NCI-H1092 (cell line): ENCODE measurements at places on chromosomes 2 and 18.

GRCh38 chr2:46984642-46985476 is 69.3 kb upstream of the MCFD2 start:
- DNase-seq, result no peak

GRCh38 chr2:33059471-33060156 is 112.9 kb downstream of the LTBP1 start:
- DNase-seq, result no peak

DNA sequence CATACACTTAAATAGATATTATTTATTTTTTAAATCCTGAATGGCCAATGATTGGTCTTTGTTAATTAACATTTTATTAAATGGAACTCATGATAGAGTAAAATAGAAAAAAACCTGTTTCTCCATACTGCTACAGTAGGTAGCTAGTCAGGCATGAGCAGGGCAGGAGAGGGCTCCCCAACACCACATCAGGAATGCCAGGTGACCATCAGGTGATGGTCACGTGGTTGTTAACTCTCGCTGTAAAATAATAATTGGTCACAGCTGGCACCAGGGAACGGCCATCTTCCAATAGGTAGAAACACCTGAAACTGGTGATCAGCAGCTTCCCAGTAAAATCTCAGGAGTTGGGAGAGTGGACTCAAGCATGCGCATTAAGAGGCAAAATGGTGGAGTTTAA is 172.2 kb downstream of the MEIS1 start:
- DNase-seq, result no peak

- no peak for DNase-seq
Observed at GRCh38 chr2:120886534-120887319, 151.1 kb downstream of the GLI2 start.

DNA sequence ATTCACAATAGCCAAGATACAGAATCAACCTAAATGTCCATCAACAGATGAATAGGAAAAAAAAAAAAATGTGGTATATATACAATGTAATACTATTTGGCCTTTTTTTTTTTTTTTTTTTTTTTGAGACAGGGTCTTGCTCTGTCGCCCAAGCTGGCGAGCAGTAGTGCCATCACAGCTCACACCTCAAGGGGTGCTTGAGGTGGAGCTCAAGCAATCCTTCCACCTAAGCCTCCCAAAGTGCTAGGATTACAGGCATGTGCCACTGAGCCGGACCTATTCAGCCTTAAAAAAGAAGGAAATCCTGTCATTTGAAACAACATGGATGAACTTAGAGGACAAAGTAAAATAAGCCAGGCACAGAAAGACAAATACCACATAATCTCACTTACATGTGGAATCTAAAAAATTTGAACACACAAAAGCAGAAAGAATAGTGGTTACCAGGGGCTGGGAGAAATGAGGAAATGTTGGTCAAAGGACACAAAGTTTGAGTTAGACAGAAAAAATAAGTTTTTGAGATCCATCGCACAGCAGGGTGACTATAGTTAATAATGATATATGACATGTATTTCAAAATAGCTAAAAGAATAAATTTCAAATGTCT is 26.0 kb downstream of the TLK1 start:
- DNase-seq, result no peak

DNA sequence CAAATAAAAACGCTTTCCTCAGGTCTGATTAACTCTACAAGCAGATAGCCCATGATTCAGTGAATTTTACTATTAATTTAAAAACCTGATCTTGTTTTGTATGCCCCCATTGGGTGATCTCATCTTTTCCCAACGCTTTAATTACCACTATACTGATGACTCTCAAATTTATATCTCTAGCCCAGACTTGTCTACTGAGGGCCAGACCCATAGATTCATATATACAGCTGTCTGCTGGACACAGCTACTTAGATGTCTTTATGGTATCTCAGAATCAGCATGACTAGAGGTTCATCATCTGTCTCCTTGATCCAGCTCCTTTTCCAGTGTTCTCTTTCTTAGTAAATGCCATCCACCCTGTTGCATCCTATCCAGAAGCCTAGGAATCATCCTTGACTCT is 33.8 kb downstream of the TAF1B start:
- DNase-seq, result no peak

DNA sequence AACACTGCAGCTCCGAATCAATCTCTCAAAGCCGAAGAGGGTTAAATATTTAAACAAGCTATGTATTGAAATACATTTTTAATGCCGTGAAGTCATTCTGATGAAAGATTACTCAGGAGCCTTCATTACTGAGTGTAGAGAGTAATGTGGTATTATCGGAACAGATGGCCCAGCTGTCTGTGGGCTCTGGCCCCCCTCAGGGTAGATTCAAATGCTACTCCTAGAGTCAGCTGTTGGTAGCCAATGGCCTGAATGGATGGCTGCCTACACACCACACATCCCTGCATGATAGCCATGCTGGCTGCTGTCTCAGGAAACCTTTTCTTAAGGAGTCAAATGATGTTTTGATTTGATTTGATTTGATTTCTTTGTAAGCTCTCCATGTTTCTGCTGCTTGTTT is 732.3 kb upstream of the CELF4 start:
- no peak for DNase-seq

DNA sequence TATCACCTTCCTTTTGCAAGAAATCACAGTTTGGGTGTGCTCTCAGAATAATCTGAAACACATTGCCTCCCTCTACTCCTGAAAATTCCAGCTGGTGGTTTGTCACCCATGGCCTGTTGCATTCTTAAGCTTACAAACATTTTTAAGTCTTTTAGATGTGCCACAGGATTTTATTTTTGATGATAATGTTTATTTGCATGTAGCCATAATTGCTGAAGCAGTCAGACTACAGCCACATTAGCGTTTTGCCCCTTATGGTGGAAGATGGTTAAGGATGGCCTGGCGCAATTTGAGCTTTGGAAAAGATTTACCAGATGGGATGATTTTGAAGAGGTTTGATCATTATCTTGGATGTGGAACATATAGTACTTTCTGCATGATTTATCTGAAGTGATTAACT is 439.5 kb downstream of the MEIS1 start:
- no peak for DNase-seq

DNA sequence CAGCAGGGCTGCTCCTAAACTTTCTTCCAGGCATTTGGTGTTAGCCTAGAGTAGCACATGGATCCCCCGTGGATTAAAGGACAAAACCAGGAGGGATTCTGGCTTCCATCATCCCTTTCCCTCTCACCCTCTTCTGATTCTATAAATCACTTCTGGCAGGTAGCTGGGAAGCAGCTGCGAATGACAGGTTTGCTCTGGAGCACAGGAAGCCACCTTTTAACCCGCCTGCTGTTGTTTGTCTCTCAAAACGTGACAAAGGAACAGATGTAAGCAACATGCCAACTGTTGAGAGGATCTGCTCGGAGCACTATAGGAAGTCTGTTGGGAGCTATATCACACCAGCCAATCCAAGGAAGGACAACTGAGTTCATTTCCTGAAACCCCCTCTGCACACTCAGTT is 101.9 kb downstream of the ACTR2 start:
- DNase-seq, result no peak

DNA sequence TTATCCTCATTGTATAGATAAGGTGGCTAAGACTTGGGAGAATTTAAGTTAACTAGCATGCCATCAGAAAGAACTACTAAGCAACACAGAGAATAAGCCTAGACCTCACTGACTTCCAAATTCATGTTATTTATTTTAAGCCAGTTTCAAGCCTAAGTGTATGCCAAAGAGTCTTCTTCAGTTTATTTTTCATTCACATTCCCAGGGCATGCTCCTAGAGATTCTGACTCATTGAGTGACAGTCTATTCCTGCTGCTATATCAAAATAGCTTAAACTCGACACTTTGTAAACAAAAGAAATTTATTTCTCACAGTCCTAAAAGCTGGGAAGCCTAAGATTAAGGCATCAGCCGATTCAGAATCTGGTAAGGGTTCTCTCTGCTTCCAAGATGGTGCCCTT is 467.1 kb downstream of the MBD2 start:
- no peak for DNase-seq

GRCh38 chr2:166285215-166285614 is 90.5 kb downstream of the SCN9A start:
- DNase-seq, result no peak

DNA sequence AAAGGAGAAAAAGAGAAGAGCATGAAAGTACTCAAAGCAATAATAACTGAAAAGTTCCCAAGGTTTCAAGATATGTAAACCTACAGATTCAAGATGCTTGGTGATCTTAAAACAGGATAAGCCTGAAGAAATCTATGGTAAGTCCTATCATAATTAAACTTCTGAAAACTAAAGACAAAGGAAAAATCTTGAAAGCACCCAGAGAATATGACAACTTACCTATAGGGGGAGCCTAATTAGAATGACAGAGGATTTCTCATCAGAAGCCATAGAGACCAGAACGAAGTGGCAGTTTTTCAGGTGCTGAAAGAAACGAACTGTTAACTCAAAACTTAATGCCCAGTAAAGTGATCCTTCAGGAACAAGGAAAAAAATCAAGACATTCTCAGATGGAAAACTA is 59.7 kb downstream of the XDH start:
- DNase-seq, result no peak

DNA sequence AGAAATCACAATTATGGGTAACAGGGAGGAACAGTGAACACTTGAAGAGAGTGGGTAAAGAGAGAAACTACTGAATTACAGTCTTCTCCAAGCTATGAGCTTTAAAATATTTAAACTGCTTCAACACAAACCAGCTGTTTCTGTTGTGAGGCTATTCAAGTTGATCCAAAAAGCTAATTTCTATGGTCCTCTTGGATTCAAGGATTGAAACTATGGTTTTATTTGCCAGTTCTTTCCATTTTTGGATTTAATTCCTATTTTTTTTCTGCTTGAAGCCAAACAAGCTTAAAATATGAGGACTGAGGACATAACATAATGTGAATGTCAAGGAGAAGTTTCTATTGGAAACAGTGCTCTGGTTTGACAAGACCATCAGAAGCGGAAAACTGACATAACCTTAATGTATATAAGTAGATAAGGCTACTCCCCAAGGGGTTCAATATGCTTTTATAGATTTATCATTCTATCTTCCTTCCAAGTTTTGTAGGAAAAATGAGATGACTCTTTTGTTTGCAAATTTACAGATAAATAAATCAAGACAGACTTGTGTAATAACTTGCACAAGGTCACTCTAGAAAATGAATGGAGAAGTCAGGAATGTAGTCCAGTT is 60.7 kb upstream of the AQP4 start:
- no peak for DNase-seq

DNA sequence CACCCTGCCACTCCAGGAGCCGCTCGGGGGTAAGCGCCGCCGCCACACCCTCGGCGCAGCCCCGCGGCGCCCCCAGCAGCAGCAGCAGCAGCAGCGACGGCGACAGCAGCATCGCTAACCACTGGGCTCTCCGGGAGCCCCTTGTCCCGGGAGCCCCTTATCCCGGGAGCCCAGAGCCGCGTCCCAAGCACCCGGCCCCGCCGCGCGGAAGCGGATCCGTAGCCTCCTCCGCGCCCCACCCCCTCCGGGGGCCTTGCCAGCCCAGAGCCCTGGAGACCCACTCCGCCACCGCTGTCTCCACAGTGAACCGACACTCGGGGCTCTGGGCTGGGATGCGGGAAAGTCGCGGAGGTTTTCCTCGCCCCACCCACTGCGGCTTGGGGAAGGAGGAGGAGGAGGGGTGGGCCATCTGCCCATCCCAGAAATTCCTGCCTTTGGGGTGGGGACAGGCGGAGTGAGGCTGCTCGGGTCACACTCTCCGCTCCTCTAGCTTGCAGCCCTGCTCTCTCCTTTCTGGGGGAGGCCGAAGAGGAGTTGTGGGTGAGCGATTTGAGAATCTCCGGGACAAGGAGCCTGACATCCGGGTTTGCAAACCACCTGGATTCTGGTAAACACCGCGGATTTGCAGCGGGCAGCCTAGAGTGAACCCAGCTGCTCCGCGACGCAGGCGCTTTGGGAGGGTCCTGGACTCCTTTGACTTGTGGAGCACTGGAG is at the start of gene PLA2R1:
Gene PLA2R1, minus strand, starts transcription at position 324 of the 714 bp plus-strand sequence. Its CDS starts 212 bp downstream, at position 112.
- no peak for DNase-seq

DNA sequence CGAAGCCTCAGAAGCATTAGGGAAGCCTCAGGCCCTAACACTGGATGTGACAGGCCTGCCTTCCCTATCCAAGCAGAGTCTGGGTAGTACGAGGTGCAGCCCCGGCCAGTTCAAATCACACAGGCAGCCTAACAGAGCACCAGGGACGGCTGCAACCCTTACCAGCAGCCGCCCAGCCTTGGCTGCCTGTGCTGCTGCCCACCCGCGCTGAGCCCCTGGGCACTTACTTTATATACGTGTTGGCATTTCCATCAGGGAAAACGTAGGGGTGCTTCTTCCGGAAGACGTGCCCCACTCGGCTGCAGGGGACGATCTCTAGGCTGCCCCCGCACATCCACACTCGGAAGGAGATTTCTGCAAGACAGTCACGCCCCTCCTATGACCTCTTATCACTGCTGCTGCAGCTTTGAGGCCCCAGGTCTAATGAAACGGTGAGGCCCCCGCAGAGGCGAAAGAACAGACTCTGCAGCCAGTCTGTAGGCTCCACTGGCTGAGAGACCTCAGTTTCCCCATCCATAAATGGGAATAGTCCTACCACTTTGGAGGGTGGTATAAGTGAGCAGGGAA is 124.7 kb upstream of the CAPN13 start:
- DNase-seq, result no peak

DNA sequence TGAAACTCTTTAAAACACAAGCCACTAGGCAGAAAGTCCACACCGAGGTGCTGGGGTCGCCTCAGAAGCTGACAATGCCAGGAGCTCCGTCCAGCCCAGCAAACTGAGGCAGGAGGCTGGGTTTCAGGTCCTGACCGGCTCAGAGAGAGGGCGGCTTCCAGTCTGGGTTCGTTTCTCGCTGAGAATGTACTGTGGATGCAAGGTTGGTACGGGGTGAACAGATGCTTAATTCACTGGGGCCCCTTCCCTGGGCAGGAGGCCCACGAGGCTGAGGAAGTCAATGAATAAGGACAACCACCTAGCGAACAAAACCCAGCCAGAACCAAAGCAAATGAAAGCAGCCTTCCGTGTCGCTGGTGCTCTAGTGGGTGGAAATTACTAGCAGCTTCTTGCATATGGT is 142.0 kb downstream of the RTP5 start:
- DNase-seq, result no peak

GRCh38 chr2:187566266-187566665 is 12.0 kb upstream of the TFPI start:
- no peak for DNase-seq

GRCh38 chr2:231692847-231693246 is 15.5 kb upstream of the PTMA start:
- no peak for DNase-seq

GRCh38 chr2:203748331-203749126 is 42.1 kb downstream of the CD28 start:
- DNase-seq, result no peak

- no peak for DNase-seq
Observed at GRCh38 chr2:204948024-204948763, 402.9 kb downstream of the PARD3B start.
